ENCODE measurements at places on chromosomes 7 and 10. TPM values are rescaled to one million over a fixed set of nuclear protein-coding genes. Genes with fewer than 3 reads are reported as not detected.

DNA sequence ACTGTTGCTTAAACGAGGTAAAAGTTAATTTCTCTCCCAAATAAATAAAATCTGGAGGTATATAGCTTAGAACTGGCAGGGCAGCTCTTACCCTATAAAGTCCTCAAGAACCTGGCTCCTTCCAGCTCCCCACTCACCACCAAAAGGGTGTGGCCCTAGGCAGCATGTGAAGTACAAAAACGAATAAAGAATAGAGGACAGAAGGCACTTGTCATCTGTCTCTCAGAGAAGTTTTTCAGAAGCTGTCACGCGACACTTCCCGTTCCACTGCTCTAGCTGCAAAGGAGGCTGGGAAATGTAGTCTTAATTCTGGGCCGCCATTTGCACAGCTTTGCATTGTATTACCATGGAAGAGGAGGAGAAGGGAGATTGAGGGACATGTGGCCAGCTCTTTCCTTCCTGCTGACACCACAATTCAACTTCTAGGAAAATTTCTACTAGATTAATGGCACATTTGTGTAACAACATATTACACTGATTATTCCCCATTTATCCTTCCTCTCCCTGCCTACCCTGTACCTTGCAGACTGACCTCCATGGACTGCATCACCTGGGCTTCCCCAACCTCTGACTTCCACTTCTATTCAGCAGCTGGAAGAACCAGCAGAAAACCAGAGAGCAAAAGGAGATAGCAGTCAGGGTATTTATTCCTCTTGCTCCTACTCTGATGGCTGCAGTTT is 62.2 kb downstream of the CCDC71L start:
- DNase-seq = peak; percentile 64

The OR6B1 gene
- not detected for total RNA-seq

The HOXA5 gene
- total RNA-seq = 23.5 TPM

The FAM25C gene
- not detected for total RNA-seq

The OR2A1 gene
- not detected for total RNA-seq

The GPR26 gene
- total RNA-seq = not detected
